ENCODE measurements at places on chromosomes 2 and 18.

- no peak for DNase-seq
Measured at GRCh38 chr2:78304678-78305077, 720.8 kb upstream of the REG3G start.

GRCh38 chr2:143730953-143731260, 601.7 kb downstream of the ARHGAP15 start:
- DNase-seq = no peak

GRCh38 chr2:191946471-191947182, 99.7 kb upstream of the CAVIN2 start:
- no peak for DNase-seq

DNA sequence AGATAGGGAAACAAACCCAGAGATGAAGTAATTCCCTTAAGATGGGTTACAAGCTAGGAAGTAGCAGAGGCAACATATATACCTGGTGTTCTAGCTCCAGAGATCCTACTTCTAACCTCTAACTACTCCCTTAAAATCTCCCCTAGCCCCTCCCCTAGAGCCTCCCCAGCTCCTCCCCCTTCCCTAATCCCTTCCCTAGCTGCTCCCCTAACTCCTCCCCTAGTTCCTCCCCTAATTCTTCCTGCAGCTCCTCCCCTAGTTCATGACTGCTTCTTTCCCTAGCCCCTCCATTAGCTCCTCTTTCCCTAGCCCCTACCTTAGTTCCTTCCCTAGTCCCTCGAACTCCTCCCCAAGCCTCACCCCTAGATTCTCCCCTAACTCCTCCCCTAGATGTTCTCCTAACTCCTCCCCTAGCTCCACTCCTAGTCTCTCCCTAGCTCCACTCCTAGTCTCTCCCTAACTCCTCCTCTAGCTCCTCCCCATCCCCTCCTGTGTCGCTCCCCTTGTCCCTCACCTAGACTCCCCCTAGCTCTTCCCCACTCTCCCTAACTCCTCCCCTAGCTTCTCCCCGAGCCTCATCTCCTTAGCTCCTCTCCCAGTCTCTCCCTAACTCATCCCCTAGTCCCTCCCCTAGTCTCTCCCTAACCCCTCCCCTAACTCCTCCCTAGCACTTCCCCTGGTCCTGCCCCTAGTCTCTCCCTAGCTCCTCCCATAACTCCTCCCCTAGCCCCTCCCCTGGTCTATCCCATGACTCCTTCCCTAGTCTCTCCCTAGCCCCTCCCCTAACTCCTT, 108.9 kb downstream of the CD226 start:
- no peak for DNase-seq

DNA sequence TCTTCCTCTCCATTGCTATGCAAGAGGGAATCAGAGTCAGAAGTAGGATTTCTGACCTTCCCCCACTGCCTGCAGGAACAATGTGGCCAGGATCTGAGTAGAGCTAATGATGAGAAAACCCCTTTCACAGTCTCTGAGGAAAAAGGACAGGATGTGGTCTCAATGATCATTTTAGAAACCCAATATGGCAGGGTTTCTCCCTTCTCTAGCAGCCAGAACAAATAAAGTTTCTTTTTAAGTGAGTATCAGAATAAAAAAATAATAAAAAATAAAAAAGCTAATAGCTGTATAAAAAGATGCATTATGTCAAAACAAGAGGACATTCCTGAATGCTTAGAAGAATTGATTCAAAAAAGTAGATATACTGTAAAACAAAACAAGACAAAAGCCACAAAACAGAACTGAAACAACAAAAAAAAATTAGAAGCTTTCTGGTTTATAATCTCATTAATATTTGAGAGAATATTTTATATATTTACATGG, 1124.9 kb upstream of the ZEB2 start:
- DNase-seq = no peak

All from stimulated activated CD4-positive, alpha-beta T cell treated with anti-CD3 and anti-CD28 coated beads, TNF-alpha, amount 100 ng/mL, for 24 hours (primary cell).